ENCODE measurements at places on chromosomes 2 and 18. TPM values are rescaled to one million over a fixed set of nuclear protein-coding genes. Genes with fewer than 3 reads are reported as not detected.

DNA sequence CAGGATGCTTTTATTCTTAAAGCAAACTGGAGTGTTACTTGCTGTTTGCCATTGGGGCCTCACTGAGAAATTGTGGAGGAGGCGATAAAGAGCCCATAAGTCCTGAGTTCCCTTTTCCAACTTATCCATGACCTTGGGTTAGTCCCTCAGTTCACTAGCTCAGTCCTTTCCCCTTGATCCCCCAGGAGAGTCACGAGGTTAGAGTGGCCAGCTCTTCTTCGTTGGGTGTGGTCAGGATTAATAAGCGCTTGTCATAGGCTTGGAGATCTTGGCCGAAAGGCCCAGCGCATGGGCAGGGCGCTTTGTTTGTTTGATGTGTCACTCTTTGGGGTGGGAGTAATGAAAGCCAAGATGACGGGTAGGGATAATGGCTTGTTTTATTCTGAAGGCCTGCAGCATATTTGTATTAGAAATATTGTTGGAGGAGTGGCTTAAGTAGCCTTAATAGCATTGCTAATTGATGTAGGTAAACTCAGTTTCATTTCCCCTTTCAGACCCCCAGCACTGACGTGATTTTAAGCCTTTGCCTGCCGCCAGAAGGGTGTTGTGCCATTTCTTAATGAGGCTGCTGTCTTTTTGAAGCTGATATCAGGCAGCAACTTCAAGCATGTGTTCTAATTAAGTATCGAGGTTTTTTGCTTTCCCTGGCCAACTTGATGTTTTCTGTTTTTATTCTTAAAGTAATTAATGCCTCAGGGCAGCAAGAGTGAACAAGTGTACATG lies 15.7 kb downstream of the GRHL1 start:
- no peak overlapping the region for H3K27ac ChIP-seq
- H3K36me3 ChIP-seq = peaks cover 15% of the 10 kb centered on the region
- no peak for DNase-seq
- no peak overlapping the region for H3K4me3 ChIP-seq
- no peaks in the 10 kb centered on the region for H3K27me3 ChIP-seq

TUBA4B gene
- total RNA-seq = not detected

PTH2R gene
- total RNA-seq = 3.5 TPM

RSAD2 gene
- total RNA-seq = 4.4 TPM

- DNase-seq = no peak
- no peak overlapping the region for H3K4me3 ChIP-seq
- peaks cover 2% of the 10 kb centered on the region for H3K36me3 ChIP-seq
- no peak overlapping the region for H3K27ac ChIP-seq
Observed at GRCh38 chr2:219687272-219687671, 59.8 kb downstream of the SLC4A3 start.

LYPD6B gene
- total RNA-seq = 140 TPM

GRCh38 chr2:150625303-150625702 lies 137.8 kb upstream of the RND3 start:
- no peaks in the 10 kb centered on the region for H3K4me1 ChIP-seq
- H3K27ac ChIP-seq = no peak overlapping the region
- DNase-seq = no peak
- H3K4me3 ChIP-seq = no peak overlapping the region
- H3K36me3 ChIP-seq = no peaks in the 10 kb centered on the region
- H3K27me3 ChIP-seq = no peaks in the 10 kb centered on the region

LYPD6 gene
- 30.1 TPM for total RNA-seq

Measured in progenitor cell of endocrine pancreas (in vitro differentiated cells).